ENCODE measurements at places on chromosomes 7 and 10.

DNA sequence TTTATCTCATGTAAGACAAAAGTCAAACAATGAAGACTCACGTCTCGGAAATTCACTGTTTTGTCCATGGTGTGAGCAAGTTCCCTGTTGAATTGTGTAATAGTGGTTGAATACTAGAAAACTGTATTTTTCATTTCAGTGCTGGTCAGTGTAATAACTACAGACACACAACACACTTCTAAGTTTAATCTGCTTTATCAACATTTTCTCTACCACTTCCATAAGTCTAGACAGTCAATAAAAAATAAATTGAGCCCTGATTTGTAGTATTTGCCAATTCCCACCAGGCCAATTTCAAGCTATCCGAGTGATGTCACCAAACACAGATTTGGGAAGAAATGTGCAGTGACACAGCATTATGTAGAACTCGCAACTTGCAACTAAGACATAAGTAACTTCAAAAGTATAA lies 81.9 kb downstream of the GPR141 start:
- DNase-seq: no peak

- no peak for DNase-seq
These were observed 19.0 kb upstream of the PFKP start for GRCh38 chr10:3048119-3049019.

- no peak for DNase-seq
These were observed at the start of gene LAMB1 for GRCh38 chr7:108002726-108003598. Gene LAMB1 (minus strand): TSS chr7:108003161. CDS start chr7:108002885, 276 bp downstream.

DNA sequence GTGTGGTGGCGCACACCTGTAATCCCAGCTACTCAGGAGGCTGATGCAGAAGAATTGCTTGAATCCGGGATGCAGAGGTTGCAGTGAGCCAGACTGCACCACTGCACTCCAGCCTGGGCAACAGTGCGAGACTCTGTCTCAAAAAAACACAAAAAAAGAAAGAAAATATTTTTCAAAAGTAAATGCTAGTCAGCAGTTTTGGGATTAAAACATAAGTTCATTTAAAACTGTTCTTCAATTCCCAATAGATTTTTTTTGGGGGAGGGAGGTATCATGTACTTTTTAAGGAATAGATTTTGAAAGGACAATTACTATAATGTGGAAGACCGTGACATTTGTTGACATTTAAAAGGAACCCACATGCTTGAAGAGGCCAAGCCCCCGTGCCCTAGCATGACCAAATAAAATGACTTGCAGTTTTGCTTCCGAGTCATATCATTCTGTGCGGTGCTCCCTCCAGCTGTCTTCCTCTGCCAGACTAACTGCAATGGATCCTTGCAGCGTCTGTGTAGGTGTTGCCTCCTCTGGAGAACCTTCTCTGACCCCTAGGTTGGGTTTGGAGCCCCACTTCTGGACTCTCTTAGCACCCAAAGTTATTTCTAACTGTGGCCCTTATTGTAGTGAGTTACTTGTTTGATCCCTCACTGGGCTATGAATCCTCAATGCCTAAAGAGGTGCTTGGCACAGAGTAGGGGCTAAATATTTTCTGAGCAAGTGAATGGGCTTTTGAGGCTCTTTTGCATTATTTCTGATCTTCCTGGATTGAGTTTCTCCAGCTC lies 17.4 kb upstream of the HPS1 start:
- DNase-seq: no peak

Data from AG04450 (cell line).